ENCODE measurements at places on chromosomes 4 and X.
A peak's percentile ranks its signal among the peaks of the same experiment; 100 is the strongest.

DNA sequence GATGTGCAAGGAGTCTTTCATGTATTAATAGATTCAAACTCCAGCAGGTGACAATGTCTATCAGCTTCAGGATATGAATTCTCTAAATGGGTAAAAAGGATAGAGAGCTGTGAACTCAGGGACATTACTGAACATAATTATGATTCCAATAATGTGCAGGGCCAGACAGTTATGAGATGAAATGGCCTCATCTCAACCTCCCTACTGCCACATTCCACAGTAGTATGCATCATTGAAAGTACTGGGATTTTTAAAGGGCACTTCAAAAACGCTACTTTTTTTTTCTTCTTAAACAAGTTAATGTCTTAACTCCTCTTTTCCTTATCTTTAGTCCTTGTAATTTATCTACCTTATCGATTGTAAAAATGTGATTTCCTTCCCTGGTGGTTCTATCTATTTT is 202.0 kb downstream of the APBB2 start:
- peaks cover 23% of the 10 kb centered on the region for H3K4me1 ChIP-seq
- no peaks in the 10 kb centered on the region for H3K27me3 ChIP-seq
- no peak overlapping the region for H3K4me3 ChIP-seq
- DNase-seq = no peak
- peaks cover 6% of the 10 kb centered on the region for H3K36me3 ChIP-seq

DNA sequence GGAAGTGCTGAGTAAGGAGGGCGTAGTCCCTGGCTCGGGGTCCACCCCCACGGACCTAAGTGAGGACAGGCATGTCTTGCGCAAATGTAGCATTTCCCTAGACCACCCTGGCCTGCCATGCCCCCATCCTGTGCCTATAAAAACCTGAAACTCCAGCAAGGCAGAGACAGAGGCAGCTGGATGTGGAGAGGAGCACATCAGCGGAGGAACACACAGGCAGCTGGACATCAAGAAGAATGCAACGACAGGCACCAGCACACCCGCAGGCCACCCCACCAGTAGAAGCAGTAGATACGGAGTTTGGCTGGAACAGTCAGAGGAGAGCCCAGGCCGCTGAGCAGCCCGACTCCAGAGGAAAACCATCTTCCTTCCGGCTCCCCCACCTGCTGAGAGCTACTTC is 345.9 kb downstream of the FSTL5 start:
- H3K36me3 ChIP-seq = no peaks in the 10 kb centered on the region
- H3K4me1 ChIP-seq = no peaks in the 10 kb centered on the region
- no peak overlapping the region for H3K27ac ChIP-seq
- no peak overlapping the region for H3K4me3 ChIP-seq

- peaks cover 6% of the 10 kb centered on the region for H3K4me1 ChIP-seq
- H3K27ac ChIP-seq = no peak overlapping the region
- no peaks in the 10 kb centered on the region for H3K36me3 ChIP-seq
- no peak overlapping the region for H3K4me3 ChIP-seq
These were observed 54.2 kb upstream of the GRPEL1 start for GRCh38 chr4:7121866-7122653.

- H3K36me3 ChIP-seq = no peaks in the 10 kb centered on the region
- H3K27me3 ChIP-seq = no peaks in the 10 kb centered on the region
- no peak overlapping the region for H3K4me3 ChIP-seq
- H3K27ac ChIP-seq = no peak overlapping the region
These were observed 22.5 kb downstream of the GUCY1B1 start for GRCh38 chr4:155781249-155781831.

DNA sequence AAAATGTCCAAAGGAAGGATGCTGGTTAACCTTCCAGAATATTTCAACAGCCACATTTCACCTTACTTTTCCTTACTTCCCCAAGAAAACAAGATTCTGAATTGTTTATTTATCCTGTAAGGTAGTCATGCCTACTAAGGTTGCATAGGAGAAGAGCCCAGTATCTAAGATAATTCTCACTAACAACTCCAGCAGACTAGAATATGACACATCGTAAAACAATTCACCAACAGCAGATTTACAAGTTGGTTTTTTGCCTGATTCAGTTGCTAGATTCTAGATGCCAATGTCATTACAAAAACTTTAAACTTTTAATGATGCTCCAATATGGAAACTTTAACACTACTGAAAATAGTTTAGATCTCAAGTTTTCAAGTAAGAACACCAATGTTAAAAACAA is 176.4 kb downstream of the IL13RA2 start:
- H3K27ac ChIP-seq = no peak overlapping the region
- H3K36me3 ChIP-seq = no peaks in the 10 kb centered on the region
- no peaks in the 10 kb centered on the region for H3K27me3 ChIP-seq
- no peak for DNase-seq

DNA sequence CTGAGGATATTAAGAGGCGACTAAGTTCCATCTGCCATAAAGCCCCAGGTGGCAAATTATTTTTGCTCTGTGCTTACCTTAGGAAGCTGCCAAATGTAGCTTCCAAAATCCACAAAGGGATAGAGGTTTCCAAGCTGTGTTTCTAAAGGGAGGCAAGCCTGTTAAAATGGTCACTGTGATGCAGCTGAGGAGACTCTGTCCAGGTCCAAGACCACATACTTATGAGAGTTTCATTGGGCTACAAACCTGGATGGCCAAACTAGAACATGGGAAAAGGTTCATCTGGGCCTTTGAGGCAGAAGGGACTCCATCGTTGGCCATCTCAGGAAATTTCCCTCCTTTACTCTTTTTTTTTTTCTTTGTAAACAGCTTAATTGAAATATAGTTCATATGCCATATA is 306.9 kb upstream of the FGF13 start:
- no peak overlapping the region for H3K4me3 ChIP-seq
- no peak for DNase-seq
- H3K27me3 ChIP-seq = no peaks in the 10 kb centered on the region
- no peaks in the 10 kb centered on the region for H3K36me3 ChIP-seq

GRCh38 chrX:13522811-13523210 is 46.6 kb upstream of the EGFL6 start:
- DNase-seq = no peak
- no peaks in the 10 kb centered on the region for H3K4me1 ChIP-seq
- H3K27ac ChIP-seq = no peak overlapping the region
- H3K36me3 ChIP-seq = no peaks in the 10 kb centered on the region

- no peaks in the 10 kb centered on the region for H3K27me3 ChIP-seq
- no peak overlapping the region for H3K4me3 ChIP-seq
- no peak overlapping the region for H3K27ac ChIP-seq
These were observed 314.2 kb downstream of the RAB28 start for GRCh38 chr4:13169731-13170525.

- DNase-seq = no peak
- no peak overlapping the region for H3K4me3 ChIP-seq
These were observed 136.2 kb downstream of the EVC2 start for GRCh38 chr4:5572114-5572513.

DNA sequence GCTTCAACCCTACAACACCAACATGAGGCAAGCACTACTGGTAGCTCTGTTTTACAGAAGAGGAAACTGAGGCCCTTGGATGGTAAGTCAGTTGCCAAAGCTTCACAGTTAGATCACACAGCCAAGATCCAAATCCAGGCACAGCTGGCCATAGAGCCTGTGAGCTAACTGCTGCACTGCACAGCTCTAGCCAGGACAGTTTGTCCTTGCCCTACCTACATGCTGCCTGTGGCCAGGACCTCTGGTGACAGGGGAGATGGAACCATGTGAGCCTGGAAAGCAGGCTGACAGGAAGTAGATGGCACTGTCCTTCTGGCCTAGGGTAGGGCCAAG is 257.8 kb downstream of the FBXW7 start:
- H3K4me1 ChIP-seq = peaks cover 23% of the 10 kb centered on the region
- H3K4me3 ChIP-seq = no peak overlapping the region
- no peaks in the 10 kb centered on the region for H3K36me3 ChIP-seq
- no peak for DNase-seq
- H3K27ac ChIP-seq = peak overlapping the region; percentile 46

GRCh38 chrX:15358533-15358932 is 23.2 kb upstream of the PIGA start:
- peaks cover 8% of the 10 kb centered on the region for H3K27me3 ChIP-seq
- H3K36me3 ChIP-seq = peaks cover 3% of the 10 kb centered on the region
- no peak for DNase-seq
- no peaks in the 10 kb centered on the region for H3K4me1 ChIP-seq
- no peak overlapping the region for H3K4me3 ChIP-seq
- H3K27ac ChIP-seq = no peak overlapping the region

- DNase-seq = no peak
- H3K4me1 ChIP-seq = no peaks in the 10 kb centered on the region
- no peaks in the 10 kb centered on the region for H3K27me3 ChIP-seq
- no peak overlapping the region for H3K27ac ChIP-seq
These were observed 174.0 kb upstream of the FMR1 start for GRCh38 chrX:147737690-147738089.

DNA sequence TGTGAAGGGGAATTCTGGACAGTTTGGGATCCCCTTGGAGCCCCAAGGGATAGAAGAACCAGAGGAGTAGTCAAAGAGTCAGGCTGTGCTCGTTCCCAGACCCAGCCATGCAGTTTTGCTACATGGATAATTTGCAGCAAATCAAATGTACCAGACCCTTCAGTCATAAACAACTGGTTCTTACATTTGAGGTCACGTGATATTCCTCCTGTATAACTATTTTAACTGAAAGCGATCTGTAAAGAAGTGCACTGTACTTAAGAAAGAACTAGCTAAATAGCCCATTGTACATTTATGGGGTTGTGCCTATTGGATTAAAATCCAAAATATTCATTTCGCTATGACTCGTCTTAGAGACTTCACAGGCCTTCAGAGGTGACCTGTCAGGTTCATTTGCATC is 550.2 kb upstream of the TENM3 start:
- H3K4me1 ChIP-seq = no peaks in the 10 kb centered on the region
- DNase-seq = no peak
- H3K4me3 ChIP-seq = no peak overlapping the region
- H3K27me3 ChIP-seq = no peaks in the 10 kb centered on the region
- H3K27ac ChIP-seq = no peak overlapping the region

DNA sequence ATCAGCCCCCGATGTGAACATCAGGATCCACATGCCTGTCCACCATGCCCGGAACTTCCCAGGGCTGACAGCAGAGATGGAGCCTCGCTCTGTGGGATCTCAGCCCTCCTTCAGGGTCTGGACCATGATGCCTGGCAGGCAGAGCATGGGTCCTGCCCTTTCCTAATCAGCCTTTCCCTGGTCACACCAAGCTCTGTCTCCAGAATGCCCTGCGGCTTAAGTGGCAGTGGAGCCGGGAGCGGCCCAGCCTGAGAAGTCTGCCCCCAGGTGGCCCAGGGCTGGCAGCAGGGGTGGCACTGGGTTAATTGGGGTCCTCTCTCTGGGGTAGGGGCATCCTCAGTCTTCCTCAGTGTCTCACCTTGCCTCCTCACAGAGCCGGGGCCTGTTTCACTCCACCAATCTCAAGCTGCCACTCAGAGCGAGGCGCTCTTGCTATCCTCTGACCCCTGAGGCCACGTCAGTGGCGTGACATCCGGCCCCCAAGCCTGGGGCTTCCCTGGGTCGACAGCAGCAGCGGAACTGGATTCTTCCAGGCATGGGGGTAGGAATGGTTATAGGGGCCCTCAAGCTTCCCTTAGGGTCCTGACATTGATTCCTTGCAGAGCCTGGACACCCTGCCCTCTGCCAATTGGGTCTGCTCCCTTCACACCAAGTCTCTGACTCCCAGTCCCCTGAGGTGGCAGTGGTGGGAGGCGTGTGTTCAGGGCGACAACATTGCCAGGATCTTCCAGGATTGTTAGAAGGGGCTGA is 20.8 kb upstream of the TMEM185A start:
- no peak overlapping the region for H3K4me3 ChIP-seq
- H3K4me1 ChIP-seq = no peaks in the 10 kb centered on the region
- no peak for DNase-seq
- H3K27me3 ChIP-seq = no peaks in the 10 kb centered on the region

DNA sequence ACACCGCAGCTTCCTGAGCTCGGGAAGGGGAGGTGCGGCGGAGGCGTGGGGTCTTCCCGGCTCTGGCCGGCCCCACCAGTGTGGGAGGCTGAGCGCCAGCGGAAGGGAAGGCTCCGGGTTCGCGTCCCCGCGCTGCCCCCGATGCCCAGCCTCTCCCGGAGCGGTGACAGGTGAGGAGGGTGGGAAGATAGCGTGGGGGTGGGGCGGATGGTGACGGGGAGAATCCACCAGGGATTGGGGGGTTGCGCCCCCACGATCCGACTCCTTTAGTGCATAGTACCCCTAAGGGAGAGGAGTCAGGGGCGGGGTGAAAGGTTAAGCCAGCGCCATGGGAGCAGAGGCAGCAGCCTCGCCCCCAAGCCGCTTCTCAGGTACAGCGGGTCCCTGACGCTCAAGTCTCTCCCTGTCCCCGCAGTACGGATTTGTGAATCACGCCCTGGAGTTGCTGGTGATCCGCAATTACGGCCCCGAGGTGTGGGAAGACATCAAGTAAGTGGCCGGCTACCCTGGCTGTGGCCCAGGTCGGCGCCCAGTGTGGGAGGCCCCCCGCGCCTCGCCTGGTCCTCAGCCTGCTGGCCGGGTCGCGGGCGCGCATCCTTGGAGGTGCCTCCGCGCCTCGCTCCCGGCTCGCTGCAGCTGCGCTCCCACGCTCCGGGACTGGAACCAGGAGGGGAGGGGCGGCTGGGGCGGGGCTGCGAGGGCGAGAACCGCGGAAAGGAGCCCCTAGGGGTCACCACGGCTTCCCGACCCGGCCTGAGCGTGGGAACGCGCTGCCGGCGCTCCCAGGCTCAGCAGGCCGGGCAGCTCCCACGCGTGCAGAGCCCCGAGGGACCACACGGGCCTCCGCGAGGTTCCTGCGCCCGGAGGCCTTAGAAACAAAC is 791 bp downstream of the GUCY1B1 start:
- peak overlapping the region; percentile 85 for H3K4me3 ChIP-seq
- H3K36me3 ChIP-seq = no peaks in the 10 kb centered on the region
- DNase-seq = peak; percentile 73
- H3K27ac ChIP-seq = no peak overlapping the region
- H3K4me1 ChIP-seq = peaks cover 9% of the 10 kb centered on the region

GRCh38 chr4:164734484-164734883 is 19.4 kb upstream of the SMIM31 start:
- no peak overlapping the region for H3K4me3 ChIP-seq
- no peaks in the 10 kb centered on the region for H3K4me1 ChIP-seq
- no peaks in the 10 kb centered on the region for H3K36me3 ChIP-seq
- no peak overlapping the region for H3K27ac ChIP-seq
- H3K27me3 ChIP-seq = peaks cover 10% of the 10 kb centered on the region

DNA sequence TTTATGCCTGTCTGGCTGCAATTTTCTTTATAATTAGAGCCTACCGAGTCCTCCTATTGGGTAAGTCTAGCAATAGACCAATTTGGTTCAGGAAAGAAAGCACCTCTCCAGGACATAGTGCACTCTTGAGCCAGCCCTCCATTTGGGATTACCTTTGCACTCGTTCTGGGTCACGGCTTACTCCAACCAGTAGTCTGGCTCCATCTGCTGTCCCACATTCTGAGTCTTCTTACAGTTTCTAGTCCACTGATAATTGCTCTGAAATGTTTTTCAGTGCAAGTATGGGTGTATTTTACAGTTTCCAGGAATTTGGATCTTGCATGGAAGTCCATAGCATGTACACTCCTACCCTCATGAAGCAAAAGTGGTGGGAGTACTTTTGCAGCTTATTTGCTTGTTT is 34.8 kb upstream of the USP51 start:
- H3K4me3 ChIP-seq = no peak overlapping the region
- H3K27ac ChIP-seq = no peak overlapping the region
- no peak for DNase-seq
- H3K4me1 ChIP-seq = no peaks in the 10 kb centered on the region

All from type B pancreatic cell (in vitro differentiated cells).